ENCODE measurements at places on chromosomes 6 and 20.

GRCh38 chr6:136175873-136176272 lies 74.2 kb downstream of the MTFR2 start:
- DNase-seq: no peak

GRCh38 chr6:11917951-11918738 lies 94.0 kb upstream of the HIVEP1 start:
- DNase-seq: no peak

DNA sequence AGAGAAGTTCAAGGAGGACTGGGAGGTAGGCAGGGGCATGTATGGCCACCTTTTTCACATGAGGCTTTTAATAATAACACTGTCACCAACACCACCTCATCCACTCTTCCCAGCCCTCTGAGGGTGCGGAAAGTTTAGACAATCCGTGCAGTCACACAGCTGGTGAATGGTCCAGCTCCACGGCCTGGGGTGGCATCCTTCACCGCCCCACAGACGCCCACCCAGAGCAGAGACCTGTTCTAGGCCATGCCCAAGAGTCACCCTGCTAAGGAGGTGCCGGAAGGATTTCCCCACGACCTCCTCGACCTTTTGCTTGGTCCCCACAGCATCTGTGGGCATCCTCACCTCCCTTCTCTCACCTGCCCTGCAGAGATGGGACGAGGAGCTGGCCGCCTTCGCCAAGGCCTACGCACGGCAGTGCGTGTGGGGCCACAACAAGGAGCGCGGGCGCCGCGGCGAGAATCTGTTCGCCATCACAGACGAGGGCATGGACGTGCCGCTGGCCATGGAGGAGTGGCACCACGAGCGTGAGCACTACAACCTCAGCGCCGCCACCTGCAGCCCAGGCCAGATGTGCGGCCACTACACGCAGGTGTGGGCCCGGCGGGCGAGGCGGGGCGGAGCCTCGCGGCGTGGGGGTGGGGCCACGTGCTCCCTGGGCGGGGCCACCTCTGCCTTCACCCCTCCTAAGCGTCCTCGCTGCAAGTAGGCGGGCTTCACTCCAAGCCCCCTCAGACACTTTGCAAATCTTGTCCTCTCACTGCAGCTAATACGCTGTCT lies 4.4 kb downstream of the PI16 start:
- DNase-seq: no peak

DNA sequence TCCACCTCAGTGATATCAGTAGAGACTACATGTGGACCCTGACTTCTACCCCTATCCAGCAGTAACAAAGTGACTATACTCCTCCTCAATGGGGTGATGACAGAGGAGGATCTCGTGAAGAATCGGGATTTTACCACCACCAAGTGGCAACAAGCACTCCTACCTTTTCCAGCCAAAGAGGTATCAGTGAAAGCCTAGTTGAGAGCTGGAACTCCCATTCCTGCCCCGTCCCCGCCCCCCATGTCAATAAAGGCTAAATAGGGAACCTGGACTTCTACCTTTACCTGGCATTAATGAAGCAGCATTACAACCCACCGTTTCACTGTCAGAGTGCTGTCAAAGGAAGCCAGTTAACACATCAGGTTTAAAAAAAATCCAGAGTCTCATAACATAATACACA lies 45.3 kb downstream of the RNF24 start:
- no peak for DNase-seq

GRCh38 chr20:62222266-62222850 lies 2.3 kb upstream of the HRH3 start:
- DNase-seq: no peak

DNA sequence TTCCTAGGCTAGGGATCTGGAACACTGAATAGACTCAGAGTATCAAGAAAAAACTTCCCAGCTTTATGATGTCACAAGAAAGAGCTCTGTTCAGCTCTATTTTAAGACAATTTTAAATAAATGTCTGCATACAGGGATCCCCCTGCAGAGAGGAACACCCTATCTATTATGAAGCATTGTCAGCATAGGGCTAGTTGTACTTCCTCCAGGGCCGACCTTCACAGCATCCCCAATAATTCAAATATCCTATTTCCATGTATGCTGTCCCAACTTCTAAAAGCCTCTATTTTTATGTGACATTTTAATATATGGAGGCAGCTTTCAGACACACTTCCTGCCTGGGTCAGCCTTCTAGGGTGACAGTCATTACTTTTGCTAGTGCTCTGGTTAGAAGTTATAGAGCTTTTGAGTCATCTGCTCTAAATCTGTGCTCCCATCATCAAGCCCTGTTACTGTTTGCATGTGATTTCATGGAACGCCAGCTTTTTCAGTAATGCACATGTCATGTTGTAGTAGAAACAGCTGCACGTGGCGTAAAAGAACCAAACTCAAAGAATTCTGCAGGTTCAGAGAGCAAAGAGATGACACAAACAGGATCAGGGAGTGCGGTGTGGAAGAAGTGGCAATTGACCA lies 189.2 kb downstream of the ADGB start:
- no peak for DNase-seq

- no peak for DNase-seq
These were observed 69.3 kb upstream of the MYL9 start for GRCh38 chr20:36471885-36472636.

- DNase-seq: no peak
These were observed 1424.6 kb upstream of the ADGRB3 start for GRCh38 chr6:67210450-67210849.

DNA sequence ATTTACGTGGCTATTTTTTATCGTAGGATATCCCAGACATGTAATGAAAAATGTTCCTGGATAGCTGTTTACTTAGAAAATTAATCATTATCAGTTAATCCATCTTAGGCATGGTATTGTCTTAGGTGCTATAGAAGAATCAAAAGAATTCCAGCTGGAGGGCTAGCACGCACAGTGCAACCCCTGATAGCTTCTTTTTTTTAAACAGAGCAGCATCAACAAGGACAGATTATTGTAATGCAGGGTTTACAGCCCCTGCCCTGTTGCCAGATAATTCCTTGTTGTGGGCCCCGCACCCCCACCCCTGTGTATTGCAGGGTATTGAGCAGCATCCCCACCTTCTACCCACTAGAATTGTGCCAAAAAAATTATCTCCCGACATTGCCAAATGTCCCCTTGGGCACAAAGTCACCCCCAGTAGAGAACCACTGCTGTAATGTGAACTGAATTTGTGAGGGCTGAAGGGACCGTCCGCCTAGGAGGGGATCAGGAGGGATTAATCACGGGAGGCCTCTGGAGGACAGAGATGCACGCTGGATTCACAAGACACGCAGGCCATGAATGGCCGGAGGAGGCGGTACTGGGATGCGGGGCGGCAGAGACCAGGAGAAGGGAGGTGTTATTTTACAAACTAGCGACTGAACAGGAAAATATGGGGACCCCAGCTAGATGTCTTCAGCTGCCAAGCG lies 174.6 kb downstream of the ZDHHC14 start:
- DNase-seq: no peak

DNA sequence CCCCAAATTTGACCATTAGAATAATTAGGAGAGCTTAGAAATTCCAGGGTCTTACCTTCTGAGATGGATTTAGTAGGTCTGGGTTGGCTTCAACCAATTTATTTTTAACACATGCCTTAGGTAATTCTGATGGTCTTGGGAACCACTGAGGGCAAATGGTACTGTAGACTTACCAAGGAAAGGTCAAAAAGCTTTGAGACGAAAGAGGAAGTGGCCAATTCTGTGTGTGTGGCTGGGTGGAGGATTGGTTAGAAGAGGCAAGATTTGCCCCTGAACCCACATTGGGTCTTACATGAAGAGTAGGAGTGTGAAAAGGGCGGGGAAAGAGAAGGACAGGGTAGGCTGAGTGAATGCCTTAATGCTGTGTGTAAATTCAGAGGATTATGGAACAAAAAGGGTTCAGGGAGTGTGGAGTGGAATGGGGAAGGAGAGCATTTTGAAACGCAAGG lies 2.7 kb downstream of the ITCH start:
- DNase-seq: peak; percentile 5

GRCh38 chr20:32244150-32244823 lies 33.2 kb upstream of the KIF3B start:
- DNase-seq: no peak
